T-helper 17 cell (primary cell): ENCODE measurements at places on chromosomes 5 and 9.

- no peak for DNase-seq
Observed at GRCh38 chr5:135398160-135398854, 724 bp downstream of the MACROH2A1 start.

DNA sequence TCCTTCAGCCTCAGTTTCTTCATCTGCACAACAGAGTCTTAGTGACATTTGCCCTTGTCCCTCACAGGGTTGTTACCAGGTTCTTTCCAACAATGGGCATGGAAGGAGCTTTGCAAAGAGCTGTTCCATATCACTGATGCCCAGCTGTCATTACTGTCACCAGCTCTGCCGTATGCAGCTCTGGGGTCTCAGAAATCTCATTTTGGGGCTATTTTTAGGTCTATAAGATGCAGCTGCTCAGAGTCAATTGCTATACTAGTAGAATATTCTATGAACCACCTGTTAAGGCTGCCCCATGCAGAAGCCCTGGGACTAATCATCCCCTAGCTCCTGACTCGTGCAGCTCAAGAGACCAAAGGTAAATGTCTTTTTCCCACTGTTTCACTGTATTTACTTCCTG is 105.1 kb upstream of the TNPO1 start:
- no peak for DNase-seq

DNA sequence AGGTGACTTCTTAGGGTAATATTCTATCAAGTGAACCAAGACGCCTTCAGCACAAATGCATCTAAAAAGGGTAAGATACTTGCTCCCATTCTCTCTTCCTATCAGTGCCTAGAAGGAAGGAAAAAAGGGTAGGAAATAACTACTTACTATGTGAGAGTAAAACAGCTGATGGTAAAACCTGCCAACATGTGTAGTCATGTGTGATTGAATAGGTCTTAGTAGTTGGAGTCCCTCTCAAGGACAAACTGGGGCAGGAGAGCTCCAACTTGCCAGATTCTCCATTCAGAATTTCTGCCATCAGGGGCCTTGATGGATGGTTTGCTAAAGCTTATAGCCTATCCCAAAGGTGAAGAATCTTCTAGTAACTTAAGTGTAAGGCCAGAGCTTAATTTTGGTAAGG is 5.2 kb downstream of the TSC1 start:
- no peak for DNase-seq

- DNase-seq: no peak
Observed at GRCh38 chr9:5559659-5560058, 49.3 kb downstream of the PDCD1LG2 start.
